ENCODE measurements at places on chromosomes 2 and 18.
A peak's percentile ranks its signal among the peaks of the same experiment; 100 is the strongest.

DNA sequence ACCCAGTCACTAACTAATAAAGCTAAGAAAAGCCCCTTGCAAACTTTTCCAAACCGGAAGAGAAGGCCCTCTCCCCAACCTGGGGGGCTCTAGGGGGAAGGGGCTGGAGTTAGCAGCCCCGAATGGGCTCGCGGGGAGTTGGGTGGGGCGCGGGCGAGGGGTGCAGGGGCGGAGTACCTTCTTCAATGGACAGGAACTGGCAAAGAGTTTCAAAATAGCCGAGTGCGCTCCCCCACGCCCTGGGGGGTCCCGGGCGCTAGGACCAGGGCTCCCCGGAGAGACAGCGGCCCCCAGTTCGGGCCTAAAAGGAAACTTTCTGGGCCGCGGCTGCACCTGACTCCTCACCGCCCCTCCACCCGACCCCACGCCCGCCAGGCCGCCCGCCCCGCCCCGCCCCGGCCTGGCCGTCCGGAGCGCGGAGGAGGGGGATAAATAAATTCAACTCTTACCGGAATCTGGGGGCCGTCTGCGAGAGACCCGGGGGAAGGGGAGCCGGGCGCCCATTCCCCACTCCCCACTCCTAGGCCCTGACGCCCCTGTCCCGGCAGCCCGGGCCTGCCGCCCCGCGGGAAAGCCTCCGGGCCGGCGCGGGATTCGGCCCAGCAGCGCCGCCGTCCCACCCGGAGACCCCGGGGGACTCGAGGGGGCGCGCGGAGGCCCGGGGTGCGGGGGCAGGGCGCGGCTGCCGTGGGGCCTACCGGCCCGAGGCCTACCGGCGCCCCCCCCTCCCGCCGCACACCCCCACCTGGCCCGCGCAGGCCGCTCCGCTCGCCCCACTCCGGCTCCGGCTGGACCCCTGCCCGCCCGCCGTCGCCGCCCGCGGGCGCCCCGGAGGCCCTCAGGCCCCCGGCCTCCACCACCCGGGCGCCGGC is 868 bp downstream of the INO80D start:
- peak; percentile 41 for DNase-seq

GRCh38 chr2:29035016-29035745 is 39.1 kb downstream of the PCARE start:
- no peak for DNase-seq

- DNase-seq = no peak
Observed at GRCh38 chr18:35465329-35465728, 32.4 kb downstream of the INO80C start.

DNA sequence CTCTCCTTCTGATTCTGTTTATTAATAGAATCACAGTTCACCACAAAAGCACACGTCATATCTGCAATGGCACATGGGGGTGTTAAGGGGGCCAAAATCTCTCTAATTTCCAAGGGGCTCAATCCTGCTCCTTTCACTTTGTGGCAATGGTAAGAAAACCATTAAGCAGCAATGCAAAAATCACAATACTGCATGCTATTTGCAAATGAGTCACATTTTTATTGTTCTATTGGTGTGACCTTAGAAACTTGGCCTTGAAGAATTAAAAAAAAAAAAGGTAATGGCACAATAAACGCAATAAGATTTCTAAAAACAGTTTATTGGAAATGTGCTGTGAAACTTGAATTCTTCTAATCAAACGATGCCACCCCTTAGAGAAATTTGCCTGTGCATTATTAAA is 251.5 kb downstream of the ZNF521 start:
- no peak for DNase-seq

GRCh38 chr2:171009386-171009785 is 80.3 kb downstream of the GORASP2 start:
- no peak for DNase-seq

DNA sequence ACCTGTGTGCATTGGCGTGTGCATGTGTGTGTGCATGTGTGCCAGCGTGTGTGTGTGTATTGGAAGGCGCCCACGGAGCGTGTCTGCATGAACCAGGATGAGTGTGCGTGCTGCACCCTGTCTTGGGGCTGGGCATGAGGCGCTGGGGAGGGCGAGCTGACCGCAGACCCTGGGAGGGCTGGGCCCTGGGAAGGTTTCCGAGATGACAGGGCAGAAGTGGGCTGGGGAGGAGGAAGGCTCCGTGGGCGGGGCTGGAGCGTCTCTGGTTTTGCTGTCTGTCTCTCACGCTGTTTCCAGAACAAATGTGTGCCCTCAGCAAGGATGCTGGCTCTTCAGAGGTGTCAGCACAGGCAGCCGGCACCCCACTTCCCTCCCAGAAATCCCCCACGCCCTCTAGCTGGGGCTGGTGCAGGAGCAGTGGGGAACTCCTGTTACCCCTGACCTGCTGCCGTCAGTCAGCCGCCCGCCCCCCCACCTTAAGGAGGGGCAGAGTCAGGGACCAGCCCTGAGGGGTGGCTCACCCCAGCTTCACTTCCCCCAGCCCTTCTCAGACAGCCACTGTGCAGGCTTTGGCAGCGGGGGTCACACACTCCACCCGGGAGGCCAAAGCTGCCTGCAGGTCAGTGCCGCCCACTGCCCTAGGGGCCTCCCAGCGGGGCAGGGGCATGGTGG is at the start of gene GPR35:
GPR35 (plus strand) TSS at position 531 of the 672 bp plus-strand sequence. CDS start 4,473 bp downstream, outside the sequence.
- DNase-seq = peak; percentile 7

- no peak for DNase-seq
Observed at GRCh38 chr2:236120829-236121228, 47.4 kb downstream of the GBX2 start.

All from WTC11 (cell line).